Vagina (tissue), 2 donors: ENCODE measurements at places on chromosomes 1 and 21.

GRCh38 chr1:11738783-11739182, 2.8 kb downstream of the AGTRAP start:
- DNase-seq = no peak
- no peaks in the 10 kb centered on the region for H3K27me3 ChIP-seq
- no peak overlapping the region for H3K4me3 ChIP-seq
- peaks cover 47% of the 10 kb centered on the region for H3K4me1 ChIP-seq
- H3K27ac ChIP-seq = no peak overlapping the region

DNA sequence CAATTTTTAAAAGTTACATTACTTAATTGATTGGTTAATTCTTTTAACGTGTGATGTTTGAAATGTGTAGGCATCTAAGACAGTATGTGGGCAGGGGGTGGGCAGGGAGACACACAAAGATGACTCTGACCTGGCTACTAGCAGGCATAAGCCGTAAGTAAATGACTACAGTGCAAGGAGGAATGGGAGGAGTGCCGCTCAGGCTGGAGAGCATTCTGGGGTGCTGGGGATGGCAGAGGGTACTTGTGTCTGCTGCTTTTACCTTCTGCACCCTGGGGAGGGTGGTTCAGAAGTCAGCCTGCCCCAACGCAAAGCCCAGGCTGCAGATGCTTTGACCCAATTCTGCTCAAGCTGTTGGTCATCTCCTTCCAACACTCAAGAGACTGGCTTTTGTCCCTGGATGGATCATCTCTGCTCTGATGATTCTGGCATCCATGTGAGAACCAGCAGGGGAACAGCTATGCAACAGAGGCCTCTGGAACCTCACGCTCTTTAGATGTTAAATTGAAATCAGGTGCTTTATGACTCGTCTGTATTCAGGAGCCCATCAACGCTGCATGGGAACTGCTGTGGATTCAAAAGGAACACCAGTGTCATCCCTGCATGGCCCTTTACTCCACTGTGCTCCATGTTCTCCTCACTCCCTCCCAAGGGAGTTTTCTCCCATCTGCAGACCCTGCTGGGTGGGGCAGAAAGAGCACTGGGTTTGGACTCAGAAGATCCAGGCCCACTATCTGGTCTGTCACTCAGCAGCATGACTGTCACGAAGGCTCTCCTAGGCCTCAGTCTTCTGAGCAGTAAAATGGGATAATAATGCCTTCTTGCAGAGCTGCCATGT, 78.8 kb downstream of the FAM78B start:
- no peaks in the 10 kb centered on the region for H3K27me3 ChIP-seq
- no peaks in the 10 kb centered on the region for H3K36me3 ChIP-seq
- H3K4me1 ChIP-seq = no peaks in the 10 kb centered on the region
- H3K4me3 ChIP-seq = no peak overlapping the region
- H3K27ac ChIP-seq = no peak overlapping the region
- peak; percentile 67 for DNase-seq

- no peak overlapping the region for H3K27ac ChIP-seq
- H3K4me3 ChIP-seq = no peak overlapping the region
- no peaks in the 10 kb centered on the region for H3K36me3 ChIP-seq
- H3K4me1 ChIP-seq = no peaks in the 10 kb centered on the region
- DNase-seq = no peak
- H3K27me3 ChIP-seq = no peaks in the 10 kb centered on the region
These were observed 119.1 kb downstream of the RRAGC start for GRCh38 chr1:38740487-38740886.

GRCh38 chr1:96722958-96723357, 1.4 kb downstream of the PTBP2 start:
- no peaks in the 10 kb centered on the region for H3K27me3 ChIP-seq
- peaks cover 28% of the 10 kb centered on the region for H3K4me1 ChIP-seq
- peak overlapping the region; percentile 98 for H3K27ac ChIP-seq
- no peaks in the 10 kb centered on the region for H3K36me3 ChIP-seq
- DNase-seq = no peak

- no peak overlapping the region for H3K27ac ChIP-seq
- H3K4me3 ChIP-seq = no peak overlapping the region
- no peaks in the 10 kb centered on the region for H3K36me3 ChIP-seq
- no peak for DNase-seq
These were observed 169.3 kb downstream of the SEC16B start for GRCh38 chr1:177800400-177801088.

DNA sequence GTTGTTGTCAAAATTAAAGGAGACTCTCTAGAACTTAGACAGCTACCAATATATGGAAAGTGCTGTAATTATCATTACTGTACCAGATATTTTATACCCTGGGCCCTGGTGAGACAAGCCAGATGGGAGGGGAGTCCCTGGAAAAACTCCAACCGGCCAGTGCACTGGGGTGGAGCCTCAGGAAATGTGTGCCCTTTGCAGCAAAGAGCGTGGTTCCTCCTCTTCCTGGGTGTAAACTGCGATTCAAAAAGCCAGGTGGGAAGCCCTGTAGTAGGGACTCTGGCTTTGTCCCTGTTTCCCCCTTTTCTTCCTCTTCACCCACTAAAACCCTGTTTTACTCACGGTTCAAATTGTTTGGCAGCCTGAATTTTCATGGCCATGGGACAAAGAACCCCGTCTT, 812.3 kb downstream of the PLA2G4A start:
- no peaks in the 10 kb centered on the region for H3K4me1 ChIP-seq
- no peak overlapping the region for H3K27ac ChIP-seq
- H3K4me3 ChIP-seq = no peak overlapping the region
- DNase-seq = no peak
- H3K27me3 ChIP-seq = no peaks in the 10 kb centered on the region

- no peak overlapping the region for H3K4me3 ChIP-seq
- no peaks in the 10 kb centered on the region for H3K36me3 ChIP-seq
- no peaks in the 10 kb centered on the region for H3K27me3 ChIP-seq
- H3K4me1 ChIP-seq = no peaks in the 10 kb centered on the region
- H3K27ac ChIP-seq = no peak overlapping the region
These were observed 12.6 kb upstream of the S100B start for GRCh38 chr21:46617267-46618051.

- H3K4me3 ChIP-seq = no peak overlapping the region
- no peak overlapping the region for H3K27ac ChIP-seq
- H3K4me1 ChIP-seq = peaks cover 8% of the 10 kb centered on the region
- DNase-seq = no peak
- no peaks in the 10 kb centered on the region for H3K36me3 ChIP-seq
These were observed 2.0 kb upstream of the TNFSF18 start for GRCh38 chr1:173052681-173053196.

GRCh38 chr1:60133000-60133673, 59.6 kb upstream of the C1orf87 start:
- H3K4me1 ChIP-seq = peaks cover 15% of the 10 kb centered on the region
- H3K27me3 ChIP-seq = no peaks in the 10 kb centered on the region
- no peaks in the 10 kb centered on the region for H3K36me3 ChIP-seq
- no peak for DNase-seq

DNA sequence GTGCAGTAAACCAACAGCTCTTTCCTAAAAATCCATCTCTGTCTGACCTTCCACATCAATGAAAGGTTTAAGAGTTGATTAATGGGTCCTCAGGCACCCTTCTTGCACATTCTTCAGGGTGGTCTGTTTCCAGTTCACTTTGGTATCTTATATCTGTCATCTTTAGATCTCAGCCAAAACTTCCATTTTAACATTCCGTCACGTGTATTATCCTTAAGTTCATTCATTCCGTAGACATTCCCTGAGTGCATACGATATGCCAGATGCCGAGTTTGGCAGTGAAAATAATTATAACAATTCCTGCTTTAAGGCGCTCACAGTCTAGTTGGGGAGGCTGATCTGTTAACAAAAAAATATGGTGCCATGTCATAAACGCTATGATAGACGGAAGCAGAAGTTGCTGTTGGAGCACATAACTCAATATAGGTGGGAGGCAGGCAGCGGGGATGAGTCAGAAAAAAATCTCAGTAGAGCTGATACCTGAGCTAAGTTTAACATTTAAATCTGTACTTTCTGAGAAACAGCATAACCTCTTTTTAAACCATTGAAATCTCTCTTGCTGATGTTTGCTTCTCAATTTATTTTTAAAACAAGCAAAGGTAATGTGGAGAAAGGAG, 59.6 kb upstream of the HOOK1 start:
- no peaks in the 10 kb centered on the region for H3K36me3 ChIP-seq
- H3K4me3 ChIP-seq = no peak overlapping the region
- peaks cover 30% of the 10 kb centered on the region for H3K4me1 ChIP-seq

GRCh38 chr1:168098534-168099320, 38.0 kb downstream of the GPR161 start:
- no peak overlapping the region for H3K4me3 ChIP-seq
- DNase-seq = peak; percentile 94
- no peaks in the 10 kb centered on the region for H3K4me1 ChIP-seq
- no peaks in the 10 kb centered on the region for H3K27me3 ChIP-seq
- H3K27ac ChIP-seq = no peak overlapping the region

DNA sequence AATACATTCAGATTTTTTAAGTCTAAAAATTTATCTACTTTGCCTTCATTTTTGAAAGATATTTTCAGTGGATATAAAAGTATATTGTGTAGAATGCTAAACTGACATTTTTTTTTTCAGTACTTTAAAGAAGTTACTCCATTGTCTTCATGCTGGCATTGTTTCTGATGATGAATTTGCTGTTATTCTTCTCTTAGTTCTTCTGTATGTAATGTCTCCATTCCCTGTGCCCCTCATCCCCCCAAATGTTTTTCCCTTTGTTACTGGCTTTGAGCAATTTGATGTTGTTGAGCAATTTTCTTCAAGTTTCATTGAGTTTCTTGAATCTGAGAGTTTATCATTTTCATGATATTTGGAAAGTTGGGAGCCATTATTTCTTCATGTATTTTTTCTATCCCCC, 20.8 kb upstream of the VANGL1 start:
- no peaks in the 10 kb centered on the region for H3K27me3 ChIP-seq
- DNase-seq = no peak
- H3K4me3 ChIP-seq = no peak overlapping the region
- H3K27ac ChIP-seq = no peak overlapping the region
- no peaks in the 10 kb centered on the region for H3K4me1 ChIP-seq

- no peak overlapping the region for H3K27ac ChIP-seq
- no peak overlapping the region for H3K4me3 ChIP-seq
- no peaks in the 10 kb centered on the region for H3K27me3 ChIP-seq
- H3K36me3 ChIP-seq = no peaks in the 10 kb centered on the region
These were observed 62.5 kb downstream of the CD58 start for GRCh38 chr1:116508085-116508983.

- no peak for DNase-seq
- no peaks in the 10 kb centered on the region for H3K36me3 ChIP-seq
These were observed at the start of gene KLHDC7A for GRCh38 chr1:18480315-18481189. TSS of gene KLHDC7A (plus strand) at chr1:18480930. CDS start at chr1:18480982, 52 bp downstream.

DNA sequence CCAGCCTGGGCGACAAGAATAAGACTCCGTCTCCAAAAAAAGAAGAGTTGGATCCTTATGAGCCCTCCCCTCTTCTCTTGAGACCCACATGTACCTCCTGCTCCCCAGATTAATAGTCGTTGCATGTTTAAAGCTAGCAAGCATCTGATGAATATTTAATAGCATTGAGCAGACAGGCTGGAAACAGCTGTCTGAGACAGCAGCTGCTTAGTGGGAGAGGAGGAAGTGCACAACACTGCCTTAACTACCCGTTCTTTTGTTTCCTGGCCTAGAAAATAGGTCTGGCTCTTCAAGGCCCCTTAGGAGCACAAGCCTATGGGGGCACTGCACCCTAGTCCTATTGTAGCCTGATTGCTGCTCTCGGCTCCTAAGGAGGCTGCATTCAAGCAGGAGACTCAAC, 17.3 kb upstream of the TMEM39B start:
- H3K27ac ChIP-seq = no peak overlapping the region
- DNase-seq = no peak
- H3K4me1 ChIP-seq = no peaks in the 10 kb centered on the region
- no peak overlapping the region for H3K4me3 ChIP-seq

DNA sequence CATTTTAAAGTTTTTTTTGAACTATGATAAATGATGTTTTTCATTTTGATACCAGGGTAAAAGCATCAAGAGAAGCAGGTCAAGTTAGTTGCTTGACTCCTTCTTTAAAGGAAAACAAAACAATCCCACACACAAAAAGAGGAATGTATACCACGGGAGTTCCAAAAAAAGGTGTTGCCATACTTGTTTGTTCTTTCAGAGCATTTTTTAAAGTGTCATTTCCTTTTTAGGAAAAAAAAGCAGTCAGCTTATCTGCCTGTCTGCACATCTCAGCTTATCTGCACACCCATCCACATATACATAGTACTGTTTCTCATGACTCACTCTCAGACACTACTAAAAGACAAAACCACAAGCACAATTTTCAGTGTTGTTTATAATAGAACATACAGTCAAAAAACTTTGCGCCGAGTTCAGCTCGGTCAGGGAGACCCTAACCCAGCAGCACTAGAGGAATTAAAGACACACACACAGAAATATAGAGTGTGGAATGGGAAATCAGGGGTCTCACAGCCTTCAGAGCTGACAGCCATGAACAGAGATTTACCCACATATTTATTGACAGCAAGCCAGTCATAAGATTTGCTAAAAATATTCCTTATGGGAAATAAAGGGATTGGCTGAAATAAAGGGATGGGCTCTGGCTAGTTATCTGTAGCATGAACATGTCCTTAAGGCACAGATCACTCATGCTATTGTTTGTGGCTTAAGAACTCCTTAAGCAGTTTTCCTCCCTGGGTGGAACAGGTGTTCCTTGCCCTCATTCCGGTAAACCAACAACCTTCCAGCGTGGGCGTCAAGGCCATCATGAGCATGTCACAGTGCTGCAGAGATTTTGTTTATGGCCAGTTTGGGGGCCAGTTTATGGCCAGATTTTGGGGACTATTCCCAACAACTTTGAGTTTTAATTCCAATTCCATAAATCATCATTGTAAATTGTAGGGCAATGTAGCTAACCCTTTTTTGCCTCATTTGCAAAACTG, 11.4 kb upstream of the MNDA start:
- H3K4me1 ChIP-seq = no peaks in the 10 kb centered on the region
- H3K36me3 ChIP-seq = no peaks in the 10 kb centered on the region
- DNase-seq = no peak
- no peaks in the 10 kb centered on the region for H3K27me3 ChIP-seq

DNA sequence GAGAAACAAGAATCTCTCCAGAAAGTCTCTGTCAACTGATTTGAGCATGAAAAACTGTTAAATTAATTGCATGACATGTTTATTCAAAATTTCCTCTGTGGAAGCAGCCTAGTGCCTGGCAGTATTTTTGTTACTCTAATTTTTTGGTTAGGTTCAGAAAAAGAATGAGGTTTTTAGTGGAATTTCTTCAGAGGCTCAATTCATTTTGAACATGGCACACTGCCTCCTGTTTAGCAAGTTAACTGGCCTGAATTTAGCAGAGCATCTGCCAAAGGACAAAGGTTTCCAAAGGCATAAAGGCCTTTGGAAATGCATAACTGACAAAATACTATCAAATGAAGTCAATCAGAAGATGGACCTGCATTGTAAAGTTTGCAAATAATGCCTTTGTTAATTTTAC, 1326.5 kb downstream of the PLA2G4A start:
- no peaks in the 10 kb centered on the region for H3K4me1 ChIP-seq
- no peaks in the 10 kb centered on the region for H3K36me3 ChIP-seq
- no peak overlapping the region for H3K27ac ChIP-seq
- no peaks in the 10 kb centered on the region for H3K27me3 ChIP-seq

GRCh38 chr1:168279253-168279652, 1.4 kb upstream of the TBX19 start:
- no peak overlapping the region for H3K27ac ChIP-seq
- no peaks in the 10 kb centered on the region for H3K27me3 ChIP-seq
- DNase-seq = no peak
- H3K4me3 ChIP-seq = no peak overlapping the region

GRCh38 chr1:102085896-102086295, 89.2 kb upstream of the OLFM3 start:
- H3K36me3 ChIP-seq = no peaks in the 10 kb centered on the region
- no peak overlapping the region for H3K27ac ChIP-seq
- H3K4me3 ChIP-seq = no peak overlapping the region
- no peak for DNase-seq
- H3K4me1 ChIP-seq = no peaks in the 10 kb centered on the region

- H3K36me3 ChIP-seq = no peaks in the 10 kb centered on the region
- H3K4me1 ChIP-seq = peaks cover 48% of the 10 kb centered on the region
- H3K4me3 ChIP-seq = peak overlapping the region; percentile 75
- DNase-seq = no peak
- H3K27me3 ChIP-seq = no peaks in the 10 kb centered on the region
These were observed 14.3 kb upstream of the SPEN start for GRCh38 chr1:15833069-15833679.
